ENCODE measurements at places on chromosomes 11 and 22. TPM values are rescaled to one million over a fixed set of nuclear protein-coding genes. Genes with fewer than 3 reads are reported as not detected.
A peak's percentile ranks its signal among the peaks of the same experiment; 100 is the strongest.

HEPN1 gene
- not detected for total RNA-seq

DNA sequence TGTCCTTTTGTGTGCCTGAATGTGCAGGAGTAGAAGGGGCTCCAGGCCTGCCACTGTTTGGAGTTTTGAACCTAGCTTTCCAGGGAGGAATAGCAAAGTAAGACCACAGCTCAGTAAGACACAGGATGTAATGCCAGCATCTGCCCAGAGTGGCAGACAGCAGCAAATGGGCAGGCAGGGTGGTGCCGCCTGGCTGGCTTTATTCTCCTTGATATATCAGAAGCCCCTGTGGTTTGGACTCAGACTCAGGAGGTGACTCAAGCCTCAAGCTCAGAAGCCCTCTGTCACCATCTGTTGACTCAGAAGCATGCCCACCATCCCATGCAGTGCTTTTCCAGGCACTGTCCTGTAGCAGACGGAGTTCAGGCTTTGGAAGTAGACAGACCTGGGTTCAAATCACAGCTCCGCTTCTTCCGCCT, 72.7 kb upstream of the TTC12 start:
- peaks cover 8% of the 10 kb centered on the region for H3K36me3 ChIP-seq
- H3K27me3 ChIP-seq: no peaks in the 10 kb centered on the region
- H3K27ac ChIP-seq: peak overlapping the region; percentile 29
- H3K4me1 ChIP-seq: peaks cover 14% of the 10 kb centered on the region

DNA sequence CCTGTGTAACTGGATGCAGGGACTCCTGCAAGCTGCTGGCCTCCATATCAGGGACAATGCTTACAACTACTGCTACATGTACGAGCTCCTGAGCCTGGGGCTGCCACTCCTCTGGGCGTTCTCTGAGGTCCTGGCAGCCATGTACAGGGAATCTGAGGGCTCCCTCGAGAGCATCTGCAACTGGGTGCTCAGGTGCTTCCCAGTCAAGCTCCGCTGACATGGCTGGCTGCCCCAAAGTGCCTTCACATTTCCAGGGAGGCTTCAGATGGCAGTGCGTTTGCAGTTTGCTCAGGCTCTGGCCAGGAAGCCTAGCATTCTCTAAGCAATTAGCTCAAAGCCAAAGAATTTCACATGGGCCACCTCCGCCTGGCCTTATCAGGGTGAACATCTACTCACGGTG, 117.4 kb upstream of the PARVA start:
- H3K27me3 ChIP-seq: no peaks in the 10 kb centered on the region
- 0 out of 2 replicates have a peak, but pooled peaks cover 3% of the 10 kb centered on the region for H3K4me1 ChIP-seq
- DNase-seq: no peak
- no peak overlapping the region for H3K27ac ChIP-seq
- H3K4me3 ChIP-seq: no peak overlapping the region
- no peaks in the 10 kb centered on the region for H3K36me3 ChIP-seq

DNA sequence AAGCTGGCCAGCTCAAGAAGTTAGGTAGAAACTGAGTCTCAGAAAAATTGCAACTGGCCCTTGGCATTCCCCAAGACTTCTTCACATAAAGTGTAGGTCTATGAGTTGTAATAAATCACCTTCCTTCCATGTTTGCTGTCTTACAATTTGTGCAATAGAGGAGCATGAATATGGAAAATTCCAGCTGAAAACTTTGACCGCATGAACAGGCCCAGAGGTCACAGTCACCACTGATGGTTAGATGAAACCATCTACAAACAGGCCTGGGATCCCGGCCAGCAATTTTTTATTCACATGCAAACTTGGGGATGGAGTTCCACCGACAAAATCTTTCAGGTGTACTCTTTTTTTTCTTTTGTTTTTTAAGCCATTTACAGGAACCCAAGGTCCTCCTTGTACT, 88.1 kb downstream of the SERGEF start:
- no peak overlapping the region for H3K27ac ChIP-seq
- peaks cover 8% of the 10 kb centered on the region for H3K4me1 ChIP-seq
- no peaks in the 10 kb centered on the region for H3K27me3 ChIP-seq

- H3K4me3 ChIP-seq: no peak overlapping the region
- H3K36me3 ChIP-seq: peaks cover 89% of the 10 kb centered on the region
- no peaks in the 10 kb centered on the region for H3K27me3 ChIP-seq
These were observed 7.8 kb upstream of the PYGM start for GRCh38 chr11:64767344-64768299.

DNA sequence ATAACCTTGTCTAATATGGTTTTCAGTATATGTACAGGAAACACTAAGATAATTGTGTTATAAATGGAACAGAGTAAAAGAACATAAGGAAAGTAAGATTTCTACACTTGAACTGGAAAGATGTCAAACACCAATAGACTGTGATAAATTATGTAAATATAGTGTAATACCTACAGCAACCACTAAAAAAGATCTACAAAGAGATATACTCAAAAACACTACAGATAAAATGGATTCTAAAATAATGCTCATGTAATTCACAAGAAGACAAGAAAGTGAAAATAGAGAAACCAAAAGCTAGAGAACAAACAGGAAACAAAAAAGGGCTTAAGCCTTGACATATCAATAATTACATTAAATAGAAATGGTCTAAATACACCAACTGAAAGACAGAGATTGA, 30.9 kb downstream of the DEUP1 start:
- H3K36me3 ChIP-seq: no peaks in the 10 kb centered on the region
- no peak for DNase-seq
- H3K27ac ChIP-seq: no peak overlapping the region
- no peaks in the 10 kb centered on the region for H3K27me3 ChIP-seq

- H3K4me1 ChIP-seq: no peaks in the 10 kb centered on the region
- H3K36me3 ChIP-seq: no peaks in the 10 kb centered on the region
- no peak for DNase-seq
- H3K4me3 ChIP-seq: no peak overlapping the region
- H3K27me3 ChIP-seq: no peaks in the 10 kb centered on the region
These were observed 242.2 kb upstream of the DDI1 start for GRCh38 chr11:103794262-103794661.

DNA sequence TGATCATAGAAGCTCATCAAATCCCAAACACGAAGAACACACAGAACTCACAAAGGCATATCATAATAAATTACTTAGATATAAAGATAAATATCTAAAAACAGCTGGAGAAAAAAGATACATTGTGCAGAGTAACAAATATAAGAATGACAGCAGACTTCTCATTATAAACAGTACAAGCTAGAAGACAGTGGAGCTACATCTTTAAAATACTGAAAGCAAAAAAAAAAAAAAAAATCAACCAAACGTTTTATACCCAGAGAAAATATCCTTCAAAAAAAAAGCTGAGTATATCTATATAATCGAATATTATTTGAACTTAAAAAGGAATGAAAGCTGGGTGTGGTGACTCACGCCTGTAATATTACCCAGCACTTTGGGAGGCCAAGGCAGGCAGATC, 90.0 kb downstream of the SBF2 start:
- no peak overlapping the region for H3K27ac ChIP-seq
- no peaks in the 10 kb centered on the region for H3K27me3 ChIP-seq
- no peaks in the 10 kb centered on the region for H3K4me1 ChIP-seq
- no peaks in the 10 kb centered on the region for H3K36me3 ChIP-seq
- no peak overlapping the region for H3K4me3 ChIP-seq

Measured in SJCRH30 (cell line).